DMS153 (cell line): ENCODE measurements at places on chromosomes 2 and 18.

GRCh38 chr2:228048838-228049490 lies 132.5 kb downstream of the SPHKAP start:
- peak; percentile 15 for DNase-seq

GRCh38 chr2:215677481-215677880 lies 241.6 kb upstream of the FN1 start:
- DNase-seq, result no peak

GRCh38 chr2:102514061-102514785 lies 41.2 kb downstream of the SLC9A4 start:
- DNase-seq, result no peak

DNA sequence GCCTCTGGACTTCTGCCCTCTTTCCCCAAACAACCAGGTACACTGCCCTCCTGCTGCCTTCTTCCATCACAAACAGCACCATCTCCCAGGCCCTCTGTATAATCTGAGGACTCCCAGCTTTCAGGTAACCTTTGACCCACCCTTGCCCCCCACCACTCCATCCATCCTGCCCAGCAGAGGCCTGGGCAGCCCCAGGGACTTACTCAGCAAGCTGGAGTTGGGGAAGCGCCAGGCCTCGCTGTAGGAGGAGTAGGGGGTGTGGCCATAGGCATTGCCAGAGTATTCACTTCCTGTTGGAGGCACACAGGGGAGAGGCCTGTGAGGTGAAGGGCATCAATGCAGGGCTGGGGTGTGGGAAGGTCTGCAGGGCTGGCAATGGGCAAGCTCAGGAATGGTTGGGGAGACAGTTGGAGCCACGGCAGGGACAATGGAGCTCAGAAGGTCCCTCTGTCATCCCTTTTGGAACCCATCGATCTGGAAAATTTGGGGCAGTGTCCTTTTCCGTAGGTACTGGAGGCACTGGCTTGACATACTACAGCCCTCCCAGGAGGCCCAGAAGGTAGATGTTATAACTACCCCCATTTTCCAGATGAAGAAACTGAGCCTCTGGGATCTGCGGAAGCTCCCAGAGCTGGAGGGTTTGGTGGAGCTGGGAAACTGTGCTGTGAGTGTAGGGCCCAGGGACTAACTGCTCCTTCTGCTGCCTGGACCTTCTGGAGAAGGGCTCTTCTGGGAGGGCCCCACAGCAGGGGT lies 46.3 kb downstream of the PSD4 start:
- DNase-seq, result peak; percentile 43

DNA sequence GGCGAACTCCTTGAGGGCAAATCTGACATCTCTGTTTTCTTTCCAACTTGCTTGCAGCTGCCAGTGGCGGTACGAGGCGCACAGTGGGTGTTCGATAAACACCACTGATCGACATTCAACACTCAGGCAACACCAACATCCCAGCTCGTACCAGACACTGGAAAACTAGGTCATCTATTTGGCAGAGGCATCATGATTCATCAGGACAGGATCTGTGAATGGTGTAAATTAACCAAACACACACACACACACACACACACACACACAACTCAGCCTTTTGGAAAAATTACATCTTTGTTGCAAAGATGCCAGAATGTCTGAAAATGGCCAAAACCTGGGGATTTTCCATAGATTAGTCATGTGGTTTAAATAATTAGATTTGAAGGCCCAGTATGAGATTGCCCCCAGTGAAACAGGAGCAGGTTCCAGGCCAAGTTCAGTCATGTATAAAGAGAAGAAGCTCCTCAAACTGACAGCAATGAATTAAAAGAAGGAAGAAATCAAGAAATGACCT lies 150.5 kb upstream of the NCKAP5 start:
- DNase-seq, result no peak

- DNase-seq, result no peak
Measured at GRCh38 chr2:96839293-96839874, 4.4 kb downstream of the ANKRD23 start.

DNA sequence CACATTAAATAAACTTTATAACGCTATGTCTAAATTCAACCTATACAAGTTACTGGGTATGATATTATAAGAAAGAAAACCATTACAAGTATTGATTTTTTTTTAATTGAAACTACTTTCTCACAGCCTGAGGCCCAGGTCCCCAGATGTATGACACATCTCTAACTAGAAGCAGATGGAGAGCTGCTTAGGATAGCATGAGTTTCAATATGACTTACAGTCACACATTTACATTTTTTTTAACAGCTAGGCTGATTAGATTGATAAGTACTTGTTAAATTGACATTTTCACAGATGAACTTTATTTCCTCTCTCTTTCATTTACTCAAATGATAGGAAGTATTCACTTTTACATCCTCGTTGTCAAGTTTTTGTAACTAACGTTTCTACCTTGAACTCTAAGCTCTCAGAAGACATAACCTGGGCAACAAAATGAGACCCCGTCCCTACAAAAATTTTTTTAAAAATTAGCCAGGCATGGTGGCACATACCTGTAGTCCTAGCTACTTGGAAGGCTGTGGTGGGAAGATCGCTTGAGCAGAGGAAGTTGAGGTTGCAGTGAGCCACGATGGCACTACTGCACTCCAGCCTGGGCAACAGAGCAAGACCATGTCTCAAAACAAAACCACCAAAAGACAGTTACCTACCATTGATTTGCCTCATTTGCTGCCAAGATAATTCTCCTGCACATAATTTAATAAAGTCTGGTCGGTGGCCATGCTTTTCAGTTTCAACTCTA lies 52.4 kb downstream of the STK39 start:
- no peak for DNase-seq

DNA sequence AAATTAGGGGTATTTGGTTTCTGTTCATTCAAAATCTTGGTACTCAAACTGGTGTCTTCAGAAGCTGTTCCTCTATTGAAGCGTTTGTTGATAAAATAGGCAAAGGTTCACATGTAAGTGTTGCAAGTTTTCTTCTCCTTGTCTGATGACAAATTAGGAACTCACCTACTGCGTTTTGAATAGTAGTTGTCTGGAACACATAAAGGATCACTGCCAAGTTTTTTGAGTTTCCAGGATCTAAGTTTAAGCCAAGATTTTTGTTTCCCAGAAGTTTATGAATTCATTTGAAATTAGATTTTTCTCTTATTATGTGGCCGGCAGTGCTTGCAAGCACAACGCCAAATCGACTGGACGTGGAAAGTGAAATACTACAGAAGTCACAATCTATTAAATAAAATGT lies 85.4 kb downstream of the ARHGEF33 start:
- DNase-seq, result no peak

DNA sequence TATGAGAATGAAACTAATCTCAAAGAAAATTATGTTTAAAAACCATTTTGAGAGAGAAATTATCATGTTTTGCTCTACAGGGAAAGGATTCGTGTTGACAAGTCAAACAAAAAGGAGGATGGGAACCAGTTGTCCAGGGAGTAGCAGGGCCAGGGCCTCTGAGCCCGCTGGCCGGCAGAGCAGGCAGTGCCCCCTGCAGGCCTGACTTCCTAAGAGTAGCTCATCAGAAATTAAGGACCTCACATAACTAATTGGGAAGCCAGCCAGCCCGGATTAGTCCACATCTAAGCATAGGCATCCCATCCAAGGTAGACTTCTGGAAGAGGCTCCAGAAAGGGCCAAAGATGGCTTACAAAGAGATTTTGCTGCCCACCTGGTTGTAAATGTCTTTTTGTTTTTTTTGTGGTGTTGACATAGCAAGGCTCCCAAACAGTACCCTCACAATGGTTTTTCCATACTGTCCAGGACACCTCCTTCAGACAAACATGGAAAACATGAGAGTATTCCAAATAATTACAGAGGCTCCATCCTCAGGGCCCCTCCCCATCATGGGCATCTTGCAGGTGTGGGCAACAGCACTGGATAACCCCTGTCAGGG lies 241.2 kb upstream of the TANK start:
- DNase-seq, result peak; percentile 9

- no peak for DNase-seq
Measured at GRCh38 chr2:218615868-218616315, 8.2 kb downstream of the PLCD4 start.

GRCh38 chr2:119111115-119111975 lies 47.2 kb downstream of the C1QL2 start:
- DNase-seq, result no peak

DNA sequence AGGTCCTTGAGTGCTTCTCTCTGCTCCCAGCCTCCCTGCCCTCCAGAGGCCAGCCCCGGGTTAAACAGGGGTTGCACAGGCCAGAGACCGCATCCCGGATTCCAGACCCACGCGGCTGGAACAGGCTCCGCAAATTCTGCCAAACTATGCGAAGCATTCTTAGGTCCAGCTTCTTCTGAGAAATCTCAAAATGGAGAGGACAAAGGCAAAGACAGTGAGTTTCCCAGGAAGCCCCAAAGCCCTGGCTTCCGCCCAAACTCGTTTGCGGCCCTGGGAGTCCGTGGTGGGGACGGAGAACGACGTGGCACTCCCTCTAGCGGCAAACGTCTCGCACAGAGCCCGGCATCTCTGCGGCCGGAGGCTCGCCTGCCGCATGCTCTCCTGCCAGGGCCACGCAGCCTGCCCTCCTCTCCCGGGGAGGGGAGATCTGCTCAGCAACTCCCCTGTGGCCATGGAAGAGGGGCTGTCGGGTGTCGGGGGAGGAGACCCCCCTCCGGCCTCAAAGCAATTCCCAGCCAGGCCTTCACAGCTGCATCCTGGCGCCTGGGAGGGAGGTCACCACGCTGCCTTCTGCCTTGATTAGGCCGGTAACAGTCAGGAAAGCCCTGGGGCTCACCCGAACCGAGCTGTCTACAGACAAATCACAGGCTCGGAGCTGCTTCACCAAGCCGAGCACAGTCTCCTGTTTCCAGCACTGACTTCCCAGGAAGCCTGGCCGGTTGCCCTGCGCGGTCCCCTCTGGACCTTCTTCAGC lies 33.4 kb upstream of the KLHL29 start:
- peak; percentile 19 for DNase-seq

DNA sequence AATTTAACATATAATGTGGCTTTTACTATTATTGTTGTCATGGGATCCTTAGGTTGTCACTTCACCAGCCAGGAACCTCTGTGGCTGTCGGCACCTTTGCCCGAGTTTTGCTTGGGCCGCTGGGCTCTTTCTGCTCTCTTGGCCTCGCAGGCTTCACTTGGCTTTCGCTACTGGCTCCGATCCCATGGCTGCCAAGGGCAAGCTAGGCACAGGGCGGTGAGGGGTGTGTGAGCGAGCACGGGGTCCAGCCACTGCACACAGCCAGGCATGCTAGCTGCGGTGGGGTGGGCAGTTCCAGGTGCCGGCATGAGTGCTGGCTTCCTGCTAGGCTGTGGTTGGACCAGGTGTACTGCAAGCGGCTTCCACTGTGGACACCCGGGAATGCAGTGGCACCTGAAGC lies 23.4 kb upstream of the RAPGEF4 start:
- DNase-seq, result no peak

DNA sequence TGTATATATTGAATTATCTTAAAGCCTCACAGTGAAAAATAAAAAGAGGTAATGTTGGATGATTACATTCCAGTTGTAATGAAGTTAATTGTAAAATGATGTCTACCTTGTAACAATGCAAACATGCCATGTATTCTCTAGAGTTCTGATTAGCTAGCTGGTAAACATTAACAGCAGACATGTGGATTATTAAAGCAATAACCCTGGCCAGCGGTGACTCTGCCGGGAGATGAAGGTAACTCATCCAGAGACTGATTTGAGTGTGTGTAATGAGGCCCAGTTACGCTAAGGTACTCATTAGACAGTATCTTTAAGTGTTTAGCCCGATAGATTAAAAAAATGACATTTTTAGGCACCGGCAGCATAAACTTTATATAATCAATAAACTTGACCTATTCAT lies 79.6 kb upstream of the REV1 start:
- DNase-seq, result peak; percentile 2

DNA sequence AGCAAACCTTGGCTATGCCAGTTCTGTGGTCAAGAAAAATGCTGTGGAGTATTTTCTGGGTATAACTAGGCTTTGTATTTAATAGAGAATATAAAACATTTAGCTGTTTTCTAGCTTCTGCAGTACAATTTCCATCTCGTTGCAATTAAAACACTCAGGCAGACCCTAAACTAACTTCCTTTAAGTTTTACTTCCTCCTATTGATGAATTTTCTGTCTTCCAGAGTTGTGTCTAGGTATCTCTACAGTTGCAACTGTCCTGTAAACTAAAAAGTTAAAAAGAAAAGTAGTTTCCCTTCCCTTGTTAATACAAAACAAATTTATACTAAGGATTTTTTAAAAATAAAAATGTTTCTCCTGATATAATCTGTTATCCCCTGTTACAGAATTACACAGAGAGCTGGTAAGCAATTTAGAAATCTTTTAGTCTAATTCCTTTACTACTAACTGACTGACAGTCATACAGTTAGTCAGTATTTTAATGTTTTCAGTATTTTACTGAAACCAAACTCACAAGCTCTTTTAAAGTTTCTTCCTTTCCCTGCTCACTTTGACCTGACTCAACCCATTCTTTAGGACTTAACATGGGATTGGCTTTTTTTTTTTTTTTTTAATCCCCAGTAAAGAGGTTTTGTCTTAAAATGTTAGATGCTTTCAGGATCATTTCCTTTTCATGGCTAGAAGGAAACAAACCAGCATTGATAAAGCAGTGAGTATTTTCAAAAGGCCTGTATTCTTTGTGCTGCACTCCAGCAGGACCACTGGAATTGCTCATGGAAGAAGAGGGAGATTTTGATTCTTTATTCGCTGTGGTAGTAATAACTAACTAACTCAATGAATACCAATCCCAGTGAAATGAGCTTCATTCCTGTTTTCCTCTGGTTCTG lies 22.9 kb downstream of the ITGAV start:
- DNase-seq, result no peak

DNA sequence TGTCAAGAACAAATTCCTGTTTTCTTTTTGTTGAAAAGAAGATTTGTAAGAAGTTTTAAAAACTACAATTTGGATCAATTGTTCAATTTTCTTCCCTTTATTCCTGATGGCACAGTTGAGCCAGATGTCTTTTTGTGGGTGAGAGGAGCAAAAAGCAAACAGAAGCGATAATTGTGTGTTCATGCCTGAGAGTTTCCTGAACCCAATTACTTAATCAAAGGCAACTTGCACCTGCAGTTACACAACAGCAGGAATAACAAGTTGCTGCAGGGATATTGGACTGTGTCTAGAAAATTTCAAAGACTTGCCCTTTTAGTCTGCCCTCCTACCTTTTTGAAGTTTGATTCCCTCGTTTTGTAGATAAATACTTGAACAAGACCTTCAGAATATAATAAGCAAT lies 383.6 kb downstream of the DSEL start:
- peak; percentile 20 for DNase-seq

GRCh38 chr2:99571533-99571932 lies 81.7 kb upstream of the REV1 start:
- peak; percentile 88 for DNase-seq

DNA sequence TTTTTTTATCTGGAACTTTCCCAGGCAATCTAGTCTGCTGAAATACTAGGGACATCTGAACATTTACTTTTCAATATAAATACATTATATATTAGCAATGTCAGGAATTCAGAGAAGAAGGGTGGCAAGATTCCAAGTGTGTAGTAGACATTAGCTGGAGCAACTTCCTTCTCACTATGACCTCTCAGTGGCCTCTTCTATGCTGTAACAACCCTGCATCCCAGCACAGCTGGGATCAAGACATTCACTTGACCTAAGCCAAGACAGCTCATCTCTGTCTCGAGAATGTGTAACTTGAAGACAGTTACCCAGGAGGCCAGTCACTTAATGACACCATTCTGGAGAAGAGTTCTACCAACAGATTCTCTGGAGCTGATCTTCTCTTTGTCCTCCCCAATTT lies 61.7 kb upstream of the RALBP1 start:
- DNase-seq, result no peak
